ENCODE measurements at places on chromosomes 5 and 9.

DNA sequence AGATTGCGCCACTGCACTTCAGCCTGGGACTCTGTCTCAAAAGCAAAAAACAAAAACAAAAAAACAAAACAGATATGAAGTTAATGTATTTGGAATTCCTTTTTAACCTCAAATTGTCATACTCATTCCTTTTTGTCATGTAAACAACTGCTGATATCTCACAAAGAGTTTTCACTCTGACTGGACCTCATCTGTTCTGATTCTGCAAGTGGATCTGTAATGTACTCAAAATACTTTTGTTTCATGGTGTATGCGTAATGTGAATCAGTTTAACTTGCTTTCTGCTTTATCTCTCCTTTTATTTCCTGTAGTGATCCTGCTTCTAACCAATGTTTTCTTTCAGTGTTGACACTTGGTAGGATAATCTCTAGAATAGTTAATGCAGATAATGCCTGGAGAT is 106.7 kb downstream of the FOCAD start:
- no peak for DNase-seq

GRCh38 chr5:71564895-71565294 is 22.2 kb upstream of the MCCC2 start:
- DNase-seq, result no peak

- DNase-seq, result no peak
These were observed 670.1 kb upstream of the CDH9 start for GRCh38 chr5:27708534-27708933.

DNA sequence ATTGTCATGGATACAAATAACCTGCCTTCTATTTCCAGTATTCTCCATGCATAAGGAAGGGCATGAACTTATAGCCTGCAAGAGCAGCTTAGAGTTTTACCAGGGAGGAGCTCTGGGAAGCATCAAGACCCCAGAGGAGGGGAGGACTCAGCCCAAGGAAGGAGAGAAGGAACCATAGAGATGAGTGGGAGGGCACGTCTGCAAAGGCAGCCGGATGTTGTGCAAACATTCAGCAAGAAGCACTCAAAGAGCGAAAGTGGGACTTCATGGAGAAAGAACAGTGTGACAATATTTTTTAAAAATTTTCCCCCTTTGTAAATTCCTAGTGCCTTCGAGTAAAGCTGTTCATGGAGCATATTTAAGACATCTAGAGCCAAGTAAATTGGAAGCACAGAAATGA is 270.1 kb upstream of the PTGER4 start:
- no peak for DNase-seq

DNA sequence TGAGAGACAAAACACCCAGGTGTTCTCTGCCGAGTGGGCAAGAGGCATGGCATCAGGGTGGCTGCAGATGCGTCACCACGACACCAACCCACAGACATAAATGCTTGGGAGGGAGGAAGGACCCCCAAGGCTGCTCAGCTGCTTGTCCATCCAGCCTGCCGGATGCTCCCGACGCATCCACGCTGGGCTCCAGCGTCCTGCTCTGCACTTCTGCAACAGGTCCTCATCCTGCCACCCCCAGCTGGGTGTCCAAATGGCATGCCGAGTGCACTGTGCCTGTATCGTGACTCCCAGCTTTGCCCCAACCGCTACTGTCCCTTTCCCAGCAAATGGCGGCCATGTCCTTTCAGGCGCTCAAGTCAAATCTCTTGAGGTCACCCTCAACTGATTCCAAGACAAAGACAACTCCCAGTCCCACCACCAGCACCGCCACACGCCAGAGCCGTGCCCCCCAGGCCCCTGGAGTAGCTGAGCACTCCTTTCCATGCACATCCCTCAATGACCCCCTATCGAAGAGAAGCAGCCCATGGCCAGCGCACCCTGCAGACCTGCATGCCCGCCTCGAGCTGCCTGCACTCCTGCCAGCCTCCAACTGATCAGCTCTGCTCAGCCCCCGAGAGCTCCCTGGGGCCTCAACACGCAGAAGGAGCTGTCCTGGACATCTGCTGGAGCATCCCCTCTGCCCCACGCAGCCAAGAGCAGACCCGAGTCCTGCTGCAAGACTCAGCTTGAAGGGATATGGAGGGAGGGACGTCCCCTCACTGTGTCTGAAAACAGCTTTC is 116.7 kb downstream of the ROR2 start:
- DNase-seq, result no peak

DNA sequence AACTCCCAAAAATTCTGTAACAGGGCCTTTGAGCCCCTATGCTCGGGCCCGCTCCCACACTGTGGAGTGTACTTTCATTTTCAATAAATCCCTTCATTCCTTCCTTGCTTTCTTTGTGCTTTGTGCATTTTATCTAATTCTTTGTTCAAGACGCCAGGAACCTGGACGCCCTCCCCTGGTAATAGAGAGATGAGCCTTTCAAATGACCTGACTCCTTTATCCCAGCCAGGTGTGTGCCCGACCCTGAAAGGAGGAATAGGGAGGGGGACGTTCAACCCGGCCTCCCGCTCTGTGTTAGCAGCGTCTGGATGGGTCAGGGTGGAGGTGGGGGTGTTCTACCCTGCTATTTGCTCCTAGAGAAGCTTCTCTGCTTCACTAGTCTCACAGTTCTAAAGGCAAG is 53.9 kb downstream of the FXN start:
- DNase-seq, result no peak

DNA sequence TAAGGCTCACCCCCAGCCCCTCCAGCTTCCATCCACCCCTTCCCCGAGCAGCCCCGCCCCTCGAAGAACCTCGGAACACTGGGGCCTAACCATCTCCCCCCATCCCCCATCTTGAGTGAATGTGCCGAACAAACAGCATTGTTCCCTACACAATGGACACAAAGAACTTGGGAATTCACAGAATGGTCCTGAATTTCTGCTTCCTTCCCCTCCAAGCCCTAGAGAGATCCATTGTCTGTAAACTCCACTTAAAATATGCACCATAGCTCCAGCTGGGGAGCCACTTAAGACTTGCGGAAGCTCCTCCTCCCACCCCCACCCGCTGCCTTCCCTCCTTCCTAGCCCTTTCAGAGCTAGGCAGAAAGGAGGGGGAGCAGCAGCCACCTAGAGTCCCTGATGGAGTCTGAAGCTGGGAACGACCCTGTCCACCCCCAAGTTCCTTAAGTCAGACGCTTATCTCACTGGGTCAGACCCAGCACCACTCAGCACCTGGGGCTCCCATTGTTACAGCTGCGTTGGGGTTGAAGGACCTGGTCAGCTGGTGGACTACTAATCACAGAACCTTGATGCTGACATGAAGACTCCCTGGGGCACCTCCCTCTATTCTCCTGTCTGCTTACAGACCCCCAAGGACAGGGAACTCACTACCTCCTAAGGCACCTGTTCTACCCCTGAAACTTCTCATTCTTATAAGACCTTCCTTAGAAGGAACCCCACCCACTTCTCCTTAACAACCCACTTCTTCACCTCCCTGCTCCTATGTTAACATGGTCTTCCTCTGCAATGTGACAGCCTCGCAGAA is 61.4 kb downstream of the PCDH1 start:
- DNase-seq, result no peak

GRCh38 chr5:27784317-27784716 is 745.9 kb upstream of the CDH9 start:
- no peak for DNase-seq

DNA sequence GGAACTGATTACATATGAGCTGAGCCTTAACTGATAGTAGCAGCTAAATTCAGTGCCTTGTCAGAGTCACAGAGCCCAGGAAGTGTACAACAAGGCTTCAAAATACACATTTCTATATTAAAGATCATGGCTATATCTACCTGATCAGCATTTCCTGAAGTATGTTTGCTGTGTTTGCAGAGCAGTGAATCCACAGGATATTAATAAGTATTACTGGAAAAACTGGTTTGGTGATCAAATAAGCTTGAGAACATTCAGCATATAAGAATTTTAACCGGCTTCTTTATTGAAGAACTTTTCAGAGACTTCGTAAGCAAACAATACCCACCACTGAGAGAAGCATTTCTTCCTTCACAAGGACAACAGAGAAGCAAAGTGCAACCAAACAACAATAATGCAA is 227.0 kb downstream of the ELAVL2 start:
- no peak for DNase-seq

GRCh38 chr5:50593681-50594080 is 72.8 kb upstream of the PARP8 start:
- no peak for DNase-seq

- DNase-seq, result no peak
These were observed 10.4 kb upstream of the SH3TC2 start for GRCh38 chr5:149073213-149073612.

DNA sequence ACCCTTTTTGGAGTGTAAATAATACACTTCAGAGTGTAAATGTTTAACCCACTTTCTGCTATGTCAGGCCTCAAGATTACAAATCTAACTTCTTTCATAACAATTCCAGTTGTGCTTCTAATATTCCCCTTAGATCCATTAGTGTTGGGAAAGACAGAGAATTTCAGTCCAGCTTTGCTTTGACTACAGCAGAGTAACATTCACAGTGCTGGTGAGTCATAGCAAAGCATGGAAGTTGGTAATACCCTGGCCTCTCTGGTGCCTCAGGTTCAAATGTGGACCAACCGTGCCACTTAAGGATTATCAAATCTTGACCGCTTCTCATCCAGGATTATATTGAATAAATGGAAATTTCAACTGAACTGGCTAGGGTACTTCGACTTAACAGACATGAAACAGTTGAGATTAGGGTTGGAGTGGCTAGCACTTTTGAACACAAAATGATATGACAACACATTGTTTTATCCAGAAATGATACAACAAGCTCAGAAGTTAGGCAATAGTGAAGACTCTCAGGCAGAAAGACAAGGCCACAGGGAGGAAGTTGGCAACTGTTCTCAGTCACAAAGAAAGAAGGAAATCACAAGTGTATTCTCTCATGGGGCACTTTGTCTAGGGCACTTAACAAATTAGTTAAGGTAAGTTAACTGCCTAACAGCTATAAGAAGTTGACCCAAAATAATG is 24.4 kb upstream of the RASA1 start:
- no peak for DNase-seq

Data from NCI-H510A (cell line).